NCI-H460 (cell line): ENCODE measurements at places on chromosomes 16 and 17.

GRCh38 chr17:68033636-68034451 is 1.7 kb upstream of the KPNA2 start:
- peak; percentile 67 for DNase-seq

DNA sequence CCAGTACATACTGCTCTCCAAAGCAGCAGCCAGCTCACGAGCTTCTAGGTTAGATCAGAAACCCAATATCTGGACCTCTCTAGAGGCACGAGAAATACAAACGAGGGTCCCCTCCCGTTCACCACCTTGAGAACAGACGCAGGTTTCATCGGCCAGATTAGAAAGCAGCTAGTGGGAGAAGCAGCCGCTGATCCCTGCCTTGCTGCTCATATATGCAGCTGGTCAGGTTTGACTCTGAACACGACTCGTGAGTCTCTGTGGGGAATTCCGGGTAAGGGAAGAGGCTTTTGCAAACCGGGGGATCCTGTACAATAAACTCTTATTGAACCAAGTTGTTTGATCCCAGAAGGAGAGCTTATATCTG is 1.6 kb downstream of the VAT1L start:
- no peak for DNase-seq

GRCh38 chr16:12410837-12411490 is 392.7 kb downstream of the CPPED1 start:
- DNase-seq: no peak

- DNase-seq: no peak
Observed at GRCh38 chr16:27118526-27118925, 51.8 kb downstream of the C16orf82 start.

DNA sequence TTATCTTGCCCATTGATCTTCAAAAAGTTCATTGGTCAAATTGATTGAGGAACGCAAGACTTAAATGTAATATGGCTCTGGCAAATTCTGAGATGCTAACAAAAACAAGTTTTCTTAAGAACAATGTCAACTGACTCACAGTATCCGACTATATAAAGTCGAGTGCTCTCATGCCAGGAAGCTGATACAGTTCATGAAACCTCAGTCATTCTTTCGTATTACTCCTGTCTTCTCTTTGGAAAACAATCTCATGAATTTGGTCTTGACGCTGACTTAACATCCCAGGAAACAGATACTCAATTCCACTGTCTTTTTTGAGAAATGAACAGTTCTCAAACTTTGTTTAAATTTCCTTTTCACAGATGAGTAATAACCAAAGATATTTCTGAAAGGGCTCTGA is 704.9 kb downstream of the MAF start:
- no peak for DNase-seq

DNA sequence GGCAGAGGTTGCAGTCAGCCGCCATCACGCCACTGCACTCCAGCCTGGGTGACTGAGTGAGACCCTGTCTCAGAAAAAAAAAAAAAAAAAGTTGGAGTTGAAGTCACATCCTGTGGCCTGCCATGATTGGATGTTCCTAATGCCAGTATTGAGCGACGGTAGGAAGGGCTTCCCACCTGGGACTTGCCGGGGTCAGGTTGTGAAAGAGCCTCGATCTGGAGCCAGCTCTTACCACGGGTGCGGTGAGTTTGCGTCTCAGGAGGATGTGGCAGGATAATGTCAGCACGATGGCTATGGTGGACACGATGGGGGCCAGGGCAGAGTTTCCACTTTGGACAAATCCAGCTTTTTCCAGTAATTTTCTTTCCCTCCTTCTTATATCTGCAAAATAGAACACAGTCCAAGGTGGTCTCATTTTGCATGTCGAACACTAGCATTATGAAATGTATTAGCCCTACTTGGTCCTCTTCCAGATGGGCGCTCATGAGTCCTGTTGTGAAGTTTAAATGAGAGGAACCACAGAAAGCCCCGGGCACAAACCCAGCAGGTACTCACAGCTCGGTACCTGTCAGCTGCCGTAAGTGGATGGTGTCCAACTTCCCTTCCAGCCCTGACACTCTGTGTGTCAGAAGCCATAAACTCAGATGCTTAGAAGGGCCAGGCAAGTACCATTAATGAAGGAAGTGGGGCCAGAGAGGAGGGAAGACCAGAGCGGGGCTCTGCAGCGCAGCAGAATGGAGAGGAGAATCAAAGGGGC is 22.2 kb downstream of the ABCC12 start:
- DNase-seq: no peak

DNA sequence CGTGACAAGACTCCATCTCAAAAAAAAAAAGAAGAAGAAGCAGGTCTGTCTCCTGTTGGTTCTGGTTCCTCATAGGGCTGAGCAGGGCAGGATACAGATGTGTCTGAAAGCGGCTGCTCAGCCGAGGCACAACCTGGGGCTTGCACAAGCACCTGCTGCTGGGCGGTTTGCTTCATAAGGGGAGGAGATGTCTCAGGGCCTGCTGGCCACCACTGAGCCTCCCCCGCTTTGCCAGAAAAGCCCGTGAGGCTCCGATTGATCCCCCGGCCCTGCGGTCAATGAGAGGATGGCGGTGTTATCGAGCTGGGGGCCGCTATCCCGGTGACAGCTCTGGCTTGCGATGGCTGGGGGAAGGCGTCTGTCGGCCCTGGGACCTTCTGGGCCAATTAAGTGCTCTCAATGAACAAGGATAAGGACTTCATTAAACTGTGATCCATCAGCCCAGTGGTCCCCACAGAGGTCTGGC is 162.0 kb downstream of the SDK2 start:
- DNase-seq: no peak

- DNase-seq: no peak
Observed at GRCh38 chr17:6632530-6632929, 8.0 kb downstream of the KIAA0753 start.

GRCh38 chr16:83920894-83921491 is 22.1 kb downstream of the MLYCD start:
- no peak for DNase-seq

GRCh38 chr16:70402916-70403659 is 35.8 kb downstream of the ST3GAL2 start:
- no peak for DNase-seq

GRCh38 chr16:72850853-72851252 is 197.1 kb downstream of the ZFHX3 start:
- DNase-seq: no peak
